ENCODE measurements at places on chromosomes 5 and 9.

GRCh38 chr9:8133606-8134005 is 334.0 kb upstream of the DMAC1 start:
- DNase-seq = no peak

- no peak for DNase-seq
Measured at GRCh38 chr5:84131372-84131771, 253.3 kb downstream of the EDIL3 start.

DNA sequence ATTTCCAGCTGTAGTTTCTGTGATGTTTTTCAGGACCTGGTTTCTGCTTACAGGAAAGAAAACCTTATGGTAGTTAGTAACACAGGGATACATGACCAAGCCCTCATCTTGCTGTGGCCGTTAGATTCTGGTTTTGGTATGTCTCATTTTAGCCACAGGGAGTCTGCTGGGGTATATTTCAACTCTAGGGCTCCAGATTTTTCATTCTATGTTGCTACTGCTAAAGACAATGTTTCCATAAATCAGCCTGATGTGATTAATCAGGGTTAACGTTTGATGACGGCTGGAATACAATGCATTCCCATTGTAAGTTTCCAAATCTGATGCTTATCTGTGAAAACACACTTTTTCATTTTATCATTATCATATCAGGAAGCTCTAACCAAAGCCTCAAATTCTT is 48.2 kb downstream of the P4HA2 start:
- DNase-seq = no peak

DNA sequence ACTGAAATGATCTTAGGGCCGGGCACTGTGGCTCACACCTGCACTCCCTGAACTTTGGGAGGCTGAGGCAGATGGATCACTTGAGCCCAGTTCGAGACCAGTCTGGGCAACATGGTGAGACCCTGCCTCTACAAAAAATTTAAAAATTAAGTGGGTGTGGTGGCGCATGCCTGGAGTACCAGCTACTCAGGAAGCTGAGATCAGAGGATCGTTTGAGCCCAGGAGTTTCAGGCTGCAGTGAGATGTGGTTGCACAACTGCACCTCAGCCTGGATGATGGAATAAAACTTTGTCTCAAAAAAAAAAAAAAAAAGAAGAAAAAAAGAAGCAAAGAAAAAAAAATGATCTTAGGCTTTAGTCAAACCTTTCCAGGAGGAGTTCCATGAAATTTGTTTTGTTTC is 41.8 kb downstream of the MEF2C start:
- no peak for DNase-seq

GRCh38 chr5:132971483-132972435 is 8.3 kb upstream of the AFF4 start:
- no peak for DNase-seq

- no peak for DNase-seq
Measured at GRCh38 chr5:177421062-177421798, 5.2 kb upstream of the GRK6 start.

GRCh38 chr5:136212252-136212721 is 19.3 kb upstream of the SMIM32 start:
- peak; percentile 7 for DNase-seq

- no peak for DNase-seq
Measured at GRCh38 chr9:21286659-21287058, 18.5 kb downstream of the IFNA5 start.

DNA sequence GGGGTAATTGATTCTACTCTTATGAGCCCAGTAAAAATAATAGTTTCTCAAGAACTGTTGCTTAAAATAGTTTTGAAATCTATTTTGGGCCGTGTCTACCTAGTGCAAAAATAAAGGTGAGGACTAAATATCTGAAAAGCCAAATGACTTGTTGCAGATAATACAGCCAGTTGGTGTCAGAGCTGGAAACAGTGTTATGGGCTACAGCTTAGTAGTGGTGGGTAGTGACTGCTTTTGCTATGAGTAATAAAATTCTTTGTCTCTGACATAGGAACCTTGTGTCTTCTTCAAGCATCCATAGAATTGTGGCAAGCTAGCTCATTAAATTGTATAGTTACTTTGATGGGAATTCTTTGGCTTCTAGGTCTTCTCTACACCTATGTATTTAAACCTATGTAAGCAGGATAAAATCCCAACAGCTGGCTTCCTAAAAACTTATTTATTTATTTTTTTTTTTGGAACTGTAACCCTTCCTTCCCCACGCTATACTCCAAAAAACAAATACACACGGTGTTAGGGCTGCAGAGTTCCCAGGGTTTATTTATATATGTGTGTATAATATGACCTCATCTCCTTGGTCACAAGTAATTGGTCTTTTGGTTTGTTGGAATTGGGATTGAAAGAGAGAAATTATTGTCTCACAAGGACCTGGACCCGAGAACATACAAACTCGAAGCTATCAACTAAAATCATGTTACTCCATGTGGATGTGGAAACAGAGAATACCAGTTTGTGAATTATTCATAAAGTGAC is 138.0 kb downstream of the NUDT12 start:
- no peak for DNase-seq

DNA sequence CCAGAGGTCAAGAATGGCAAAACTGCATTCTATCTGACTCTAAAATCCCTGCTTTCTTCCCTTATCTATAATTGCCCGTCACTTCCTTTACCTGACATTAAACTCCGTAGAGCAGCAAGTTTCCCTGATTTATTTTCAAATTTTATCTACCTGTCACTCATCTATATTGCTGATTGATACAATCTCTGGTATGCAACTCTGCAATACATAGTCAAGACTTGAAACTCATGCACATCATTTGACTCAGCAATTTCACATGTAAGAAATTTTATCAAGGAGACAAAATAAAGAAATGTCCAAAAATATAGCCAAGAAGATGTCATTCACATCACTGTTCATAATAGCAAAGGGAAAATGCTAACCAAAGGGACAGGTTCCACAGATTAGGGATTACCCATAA is 39.5 kb downstream of the FBXW11 start:
- DNase-seq = no peak

DNA sequence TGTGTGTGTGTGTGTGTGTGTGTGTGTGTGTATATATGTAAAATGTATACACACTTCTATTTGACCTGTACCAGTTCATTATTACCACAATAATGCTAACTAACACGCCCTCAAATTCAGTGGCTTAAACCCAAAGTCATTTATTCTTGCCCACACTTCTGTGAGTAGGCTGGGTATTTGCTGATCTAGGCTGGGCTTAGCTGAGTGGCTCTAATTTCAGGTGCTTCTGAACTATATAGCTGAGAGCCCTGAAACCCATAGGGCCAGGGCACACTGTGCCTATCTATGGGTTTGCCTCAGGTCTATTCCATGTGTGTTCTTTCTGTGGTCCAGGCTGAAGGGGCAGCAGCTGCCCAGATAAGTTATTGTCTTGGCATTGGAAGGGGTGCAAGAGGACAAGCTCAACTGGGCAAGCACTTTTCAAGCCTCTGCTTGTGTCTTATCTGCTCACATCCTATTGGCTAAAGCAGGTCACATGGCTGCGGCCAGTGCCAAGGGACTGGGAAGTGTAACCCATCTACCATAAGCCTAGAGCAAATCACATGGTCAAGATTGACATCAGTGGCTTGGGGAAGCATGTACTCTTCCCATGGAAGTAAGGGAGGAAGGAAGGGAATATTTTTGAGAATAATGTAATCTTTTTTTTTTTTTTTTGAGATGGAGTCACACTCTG is 139.9 kb downstream of the PALM2AKAP2 start:
- no peak for DNase-seq

DNA sequence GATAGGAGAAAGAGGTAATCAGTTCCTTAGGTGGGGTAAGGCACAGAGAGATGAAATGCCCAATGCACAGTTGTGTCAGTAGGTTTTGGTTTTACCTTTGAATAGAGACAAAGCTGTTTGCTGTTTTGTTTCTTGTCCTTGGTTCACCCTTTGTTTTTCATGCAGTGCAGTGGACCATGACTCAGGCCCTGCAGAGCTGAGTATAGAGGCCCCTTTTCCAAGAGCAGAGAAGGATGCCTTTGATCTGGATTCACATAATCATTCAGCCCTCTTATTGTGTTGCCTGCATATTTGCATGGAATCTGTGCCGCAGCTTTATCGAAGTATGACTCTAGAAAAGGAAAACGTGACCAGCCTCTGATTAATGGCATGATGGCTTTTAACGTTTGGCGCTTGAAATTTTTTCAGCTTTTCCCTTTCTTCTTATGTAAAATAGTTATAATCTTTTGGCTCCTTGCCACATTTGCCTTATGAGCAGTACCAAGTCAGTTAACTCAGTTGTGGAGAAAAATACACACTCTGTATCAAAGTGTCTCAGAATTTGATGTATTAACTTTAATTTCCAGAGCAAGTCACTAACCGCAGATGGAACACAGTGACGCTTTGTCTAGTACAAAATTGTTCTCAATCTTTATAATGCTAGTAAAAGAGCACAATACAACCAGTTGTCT is 197.6 kb downstream of the KDM4C start:
- no peak for DNase-seq

GRCh38 chr5:135154197-135154596 is 120.2 kb upstream of the PITX1 start:
- DNase-seq = no peak

- no peak for DNase-seq
Measured at GRCh38 chr5:38888041-38888440, 42.2 kb downstream of the OSMR start.

- no peak for DNase-seq
Measured at GRCh38 chr5:4198461-4198860, 602.8 kb downstream of the IRX1 start.

DNA sequence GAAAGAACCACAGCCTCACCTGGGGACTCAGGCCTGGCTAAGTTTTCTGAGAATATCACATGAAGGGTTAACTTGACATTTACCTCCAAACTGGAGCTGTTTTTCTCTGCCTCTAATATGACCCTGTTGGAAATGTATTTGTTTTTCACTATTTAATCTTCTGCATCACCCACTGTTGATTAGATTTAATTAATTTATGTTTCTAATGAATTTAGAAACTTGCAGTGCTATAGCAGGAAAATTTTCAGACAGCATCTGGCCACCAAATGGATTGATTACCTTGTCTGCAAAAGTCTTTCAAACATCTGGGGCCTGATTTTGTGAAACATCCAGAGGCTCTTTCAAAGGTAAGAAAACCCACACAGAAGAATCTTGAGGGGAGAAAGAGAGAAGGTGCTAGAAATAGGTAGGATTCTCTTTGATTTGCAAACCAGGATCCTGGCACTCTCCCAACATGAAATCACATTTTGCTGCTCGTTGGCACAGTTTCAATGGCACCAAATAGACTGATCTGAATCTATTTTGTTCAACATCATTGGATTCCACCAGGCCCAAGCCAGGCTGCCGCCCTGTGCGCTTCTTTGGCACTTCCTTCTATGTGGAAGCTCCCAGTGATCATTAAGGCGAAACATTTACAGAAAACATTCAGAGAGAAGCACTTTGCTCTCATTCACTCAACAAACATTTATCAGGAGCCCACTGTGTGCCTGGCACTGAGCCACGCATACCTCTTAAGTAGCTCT is 157.3 kb downstream of the PPP2R2B start:
- no peak for DNase-seq

GRCh38 chr5:172059661-172060100 is 53.2 kb upstream of the FBXW11 start:
- no peak for DNase-seq

- no peak for DNase-seq
Measured at GRCh38 chr9:109781541-109782197, 1.7 kb downstream of the PALM2AKAP2 start.

DNA sequence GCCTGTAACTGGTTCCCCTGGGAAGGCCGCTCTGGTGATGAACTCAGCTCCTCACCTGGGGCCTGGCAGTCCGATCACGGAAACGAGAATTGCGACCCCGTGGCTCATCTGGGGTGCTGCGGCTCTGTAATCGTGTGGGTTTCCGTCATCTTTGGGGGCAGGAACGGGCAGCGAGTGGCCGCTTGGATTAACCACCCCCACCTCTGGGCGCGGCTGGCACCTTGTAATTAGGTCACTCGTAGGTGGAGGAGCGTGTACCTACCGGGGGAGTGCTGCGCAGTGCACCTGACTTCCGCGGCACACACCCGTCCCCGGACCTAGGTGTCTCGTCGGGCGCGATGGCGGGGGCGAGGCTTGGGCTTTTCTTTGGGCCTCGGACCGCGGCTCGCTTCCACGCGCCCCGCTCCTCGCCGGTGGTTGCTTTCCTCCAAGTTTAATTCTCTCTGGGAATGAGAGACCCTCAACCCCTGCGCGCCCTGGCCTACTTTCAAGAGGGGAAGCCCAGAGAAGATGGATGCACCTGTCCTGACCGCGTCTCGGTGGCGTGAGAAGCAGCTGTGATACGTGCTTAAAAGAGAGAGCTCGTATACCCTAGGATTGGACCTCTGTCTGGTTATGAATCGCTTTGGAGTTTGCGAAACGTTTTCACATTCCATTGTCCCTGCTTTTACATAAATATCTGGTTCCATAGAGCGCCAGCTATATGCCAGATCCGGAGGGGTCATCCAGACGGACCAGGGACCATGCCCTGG is 744 bp upstream of the PPP2CA start:
- DNase-seq = peak; percentile 71

DNA sequence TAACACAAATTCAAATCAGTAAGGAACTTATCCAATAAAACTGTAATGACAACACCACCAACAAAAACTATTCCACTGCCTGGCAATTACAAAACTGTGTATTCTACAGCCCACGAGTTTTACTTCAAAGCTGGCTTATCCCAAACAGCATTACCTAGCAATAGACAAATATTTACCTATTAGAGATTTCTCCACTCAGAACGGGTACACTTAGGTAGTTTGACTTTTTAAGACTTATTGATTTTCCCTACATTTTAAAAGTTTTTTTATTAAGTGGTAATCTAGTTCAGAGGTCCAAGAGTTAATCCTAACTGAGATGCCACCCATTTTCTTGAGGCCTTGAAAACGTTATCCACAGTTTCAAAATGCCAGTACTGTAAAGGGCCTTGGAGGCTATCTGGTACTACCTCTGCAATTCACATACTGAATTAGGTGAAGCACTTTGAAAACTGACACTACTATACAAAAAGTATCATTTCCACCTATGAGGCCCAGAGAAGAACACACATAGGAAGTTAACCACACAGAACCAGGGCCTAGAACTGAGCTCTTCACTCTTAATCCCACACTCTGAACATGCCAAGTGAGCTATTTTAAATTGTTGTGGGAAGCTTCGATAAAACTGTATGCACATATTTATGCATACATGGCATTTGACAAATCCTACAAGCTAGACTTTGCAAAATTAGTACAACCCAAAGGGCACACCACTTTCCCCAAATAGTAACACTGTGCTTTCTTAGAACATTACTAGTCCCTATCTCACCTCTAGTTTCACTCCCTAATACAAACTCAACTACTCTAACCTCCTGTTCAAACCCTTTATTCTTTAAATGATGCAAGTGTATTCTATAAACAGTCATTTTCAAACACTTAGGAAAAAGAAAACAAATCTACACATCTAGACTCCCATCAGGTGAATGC is 2.1 kb downstream of the NADK2 start:
- no peak for DNase-seq

GRCh38 chr9:123424131-123424530 is 68.1 kb downstream of the CRB2 start:
- no peak for DNase-seq

GRCh38 chr9:86201474-86202337 is 57.8 kb downstream of the C9orf153 start:
- DNase-seq = no peak

GRCh38 chr5:3220201-3220600 is 375.4 kb upstream of the IRX1 start:
- DNase-seq = no peak
